ENCODE measurements at places on chromosomes 2 and 18.

- no peak for DNase-seq
Measured at GRCh38 chr18:48719974-48720654, 181.3 kb downstream of the CTIF start.

DNA sequence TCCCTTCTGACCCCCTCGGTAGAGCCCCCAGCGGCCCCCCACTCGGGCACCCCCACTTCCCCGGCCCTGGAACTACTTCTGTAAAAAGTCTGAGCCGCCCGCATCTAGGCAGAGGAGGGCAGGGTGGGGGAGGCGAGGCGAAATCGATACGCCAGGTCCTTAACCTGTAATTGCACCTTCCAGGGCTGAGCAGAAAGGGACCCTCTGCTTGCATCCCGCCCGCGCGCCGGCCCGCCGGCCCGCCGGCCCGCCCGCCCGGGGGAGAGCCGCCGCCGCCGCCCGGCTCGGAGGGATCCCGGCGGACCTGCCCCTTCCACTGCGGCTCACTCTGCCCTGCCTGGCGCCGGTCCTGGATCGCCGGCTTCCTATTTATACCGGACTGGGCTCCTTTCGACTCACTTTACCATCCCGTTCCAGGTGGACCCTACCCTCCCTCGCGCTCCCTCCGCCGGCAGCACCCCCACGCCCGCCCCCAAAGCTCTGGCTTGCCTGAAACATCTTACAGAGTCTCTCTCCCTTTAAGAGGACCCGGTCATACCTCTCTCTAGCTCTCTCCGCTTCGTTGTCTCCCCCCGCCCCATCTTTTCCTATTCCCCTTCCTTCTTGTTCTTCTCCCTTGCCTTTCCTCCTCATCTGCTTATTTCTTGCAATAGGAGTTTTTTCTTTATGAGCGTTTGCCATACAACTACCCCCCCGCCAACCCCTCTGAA is 797 bp downstream of the KLHL14 start:
- DNase-seq, result peak; percentile 23

DNA sequence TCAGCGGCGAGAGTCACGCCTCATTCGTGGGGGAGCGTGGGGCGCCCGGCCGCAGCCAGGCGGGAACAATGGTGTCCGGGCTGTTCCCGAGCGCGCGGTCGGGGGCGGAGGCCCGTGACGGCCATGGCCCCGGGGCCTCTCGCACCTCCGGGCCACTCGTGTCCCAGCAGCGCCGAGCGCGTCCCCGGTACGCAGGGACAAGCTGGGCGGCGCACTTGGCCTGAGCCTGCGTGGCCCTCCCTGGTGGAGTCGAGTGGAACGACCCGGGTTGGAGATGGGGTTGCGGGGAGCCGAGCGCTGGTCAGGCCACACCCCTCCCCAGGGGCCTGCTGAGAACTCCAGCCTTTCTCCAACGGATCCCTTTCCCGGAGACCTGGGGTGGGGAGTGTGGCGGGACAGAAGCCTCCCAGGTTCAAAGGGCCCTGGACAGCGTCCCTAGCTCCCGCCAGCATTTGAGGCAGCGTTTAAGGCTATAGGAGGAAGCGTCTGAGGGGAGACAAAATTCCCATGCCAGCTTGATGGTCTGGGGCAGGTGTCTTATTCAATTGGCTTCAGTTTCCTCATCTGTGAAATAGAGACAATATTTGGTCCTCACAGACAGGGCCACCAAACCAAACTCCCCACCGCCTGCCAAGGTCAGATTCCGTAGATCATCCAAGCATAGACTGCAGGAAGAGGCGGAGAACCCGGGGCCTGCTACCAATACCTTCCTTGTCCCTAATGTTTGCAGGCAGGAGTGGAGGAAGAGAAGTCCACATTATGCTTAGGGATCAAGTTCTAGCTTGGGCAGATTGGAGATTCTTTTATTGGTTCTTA is 553 bp downstream of the CNDP2 start:
- peak; percentile 84 for DNase-seq

DNA sequence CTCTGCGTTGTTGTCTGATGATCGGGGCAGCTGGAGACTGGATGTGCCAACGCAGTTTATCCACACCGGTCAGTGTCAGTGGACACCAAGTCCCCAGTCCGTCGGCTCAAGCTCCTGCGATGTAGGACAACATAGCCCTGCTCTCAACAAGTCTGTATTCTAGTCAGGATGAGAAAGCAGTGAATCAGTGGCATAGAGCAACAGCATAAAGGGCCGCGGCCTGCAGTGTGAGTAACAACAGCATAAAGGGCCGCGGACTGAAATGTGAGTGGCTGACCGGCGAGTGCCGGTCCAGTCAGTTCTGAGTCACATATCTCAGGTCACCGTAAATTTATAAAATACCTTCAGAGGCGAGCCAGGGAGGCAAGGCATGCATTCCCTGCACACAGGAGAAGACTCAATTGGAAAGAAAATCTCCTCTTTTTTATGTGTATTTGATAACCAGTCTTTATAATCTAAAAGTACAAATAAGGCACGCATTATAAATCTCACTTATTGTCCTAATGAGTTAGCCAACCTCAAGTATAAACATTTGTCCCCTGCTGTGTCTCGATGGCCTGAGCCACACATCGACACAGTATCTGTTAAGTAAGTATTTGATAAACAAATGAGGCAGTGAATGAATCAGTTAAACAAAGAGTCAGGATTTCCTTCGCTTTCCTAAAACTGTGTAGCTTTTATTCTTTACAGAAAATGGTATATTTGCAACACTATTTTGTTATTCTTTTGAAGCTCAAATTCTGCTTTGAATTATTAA is 33.8 kb upstream of the NFATC1 start:
- DNase-seq, result no peak

- no peak for DNase-seq
Measured at GRCh38 chr2:152529420-152530115, 187.7 kb downstream of the PRPF40A start.

DNA sequence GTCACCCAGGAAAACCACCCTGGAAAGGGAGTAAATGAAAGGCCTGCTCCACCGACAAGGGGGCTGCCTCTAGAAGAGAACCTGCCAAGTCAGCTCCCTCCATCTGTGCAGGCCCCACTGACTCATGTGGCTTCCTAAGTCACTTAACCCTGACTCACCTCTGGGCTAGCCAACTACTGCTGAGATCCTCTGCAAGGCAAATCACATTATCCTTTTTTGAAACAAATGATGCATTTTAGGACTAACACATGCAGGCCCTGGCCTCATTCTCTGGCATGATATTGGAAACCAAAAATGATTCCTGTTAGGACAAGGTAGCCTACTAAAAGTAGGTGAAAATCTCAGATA is 474.6 kb downstream of the EPHA4 start:
- DNase-seq, result no peak

- no peak for DNase-seq
Measured at GRCh38 chr18:44883671-44884070, 203.0 kb downstream of the SETBP1 start.

DNA sequence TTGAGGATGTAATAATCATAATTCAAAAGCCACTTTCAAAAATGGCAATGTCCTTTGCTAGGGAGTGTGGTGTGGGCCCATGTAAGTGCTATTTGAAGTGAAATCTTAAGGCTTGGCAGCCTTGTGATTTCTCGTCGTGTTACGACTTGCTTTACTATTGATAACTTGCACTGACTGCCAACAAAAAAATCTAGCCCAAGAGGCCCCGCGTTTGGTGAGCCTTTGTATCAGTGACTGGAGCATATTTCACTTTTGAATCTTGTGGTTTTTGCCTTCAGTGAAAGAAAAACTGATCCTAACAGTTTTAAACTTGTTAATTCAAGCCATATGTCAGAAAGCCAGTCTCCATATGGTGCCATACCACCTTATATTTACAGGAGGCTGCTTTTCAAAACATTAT is 248.0 kb downstream of the TMEM182 start:
- no peak for DNase-seq
